ENCODE measurements at places on chromosomes 5 and 9. TPM values are rescaled to one million over a fixed set of nuclear protein-coding genes. Genes with fewer than 3 reads are reported as not detected.

DNA sequence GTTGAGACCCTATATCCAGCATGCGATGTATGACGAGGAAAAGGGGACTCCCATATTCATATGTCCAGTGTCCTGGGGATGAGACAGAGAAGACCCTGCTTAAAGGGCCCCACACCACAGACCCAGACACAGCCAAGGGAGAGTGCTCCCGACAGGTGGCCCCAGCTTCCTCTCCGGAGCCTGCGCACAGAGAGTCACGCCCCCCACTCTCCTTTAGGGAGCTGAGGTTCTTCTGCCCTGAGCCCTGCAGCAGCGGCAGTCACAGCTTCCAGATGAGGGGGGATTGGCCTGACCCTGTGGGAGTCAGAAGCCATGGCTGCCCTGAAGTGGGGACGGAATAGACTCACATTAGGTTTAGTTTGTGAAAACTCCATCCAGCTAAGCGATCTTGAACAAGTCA lies 17.1 kb downstream of the BTNL3 start:
- no peak for DNase-seq

The ELOVL7 gene
- total RNA-seq: 1.9 TPM

DNA sequence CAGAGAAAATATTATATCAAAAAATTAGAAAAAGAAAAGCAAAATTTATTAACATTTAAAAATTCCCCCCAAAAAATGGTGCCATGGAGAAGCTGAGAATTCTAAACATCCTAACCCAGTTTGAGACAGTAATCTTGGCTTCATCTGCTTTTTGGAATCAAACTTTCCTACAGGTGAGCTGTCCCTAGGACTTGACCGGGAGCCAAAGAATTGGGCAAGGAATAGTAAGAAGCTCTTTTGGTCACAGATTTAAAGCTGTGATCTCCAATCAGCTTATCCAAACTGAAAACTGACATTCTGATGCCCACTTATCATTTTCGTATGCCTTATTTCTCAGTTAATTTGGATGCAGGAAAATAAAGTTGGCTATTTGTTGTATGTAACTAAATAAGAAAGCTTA lies 457.3 kb upstream of the DMAC1 start:
- DNase-seq: no peak

The EIF4E1B gene
- total RNA-seq: 5.3 TPM

The GNA14 gene
- 1.2 TPM for total RNA-seq

DNA sequence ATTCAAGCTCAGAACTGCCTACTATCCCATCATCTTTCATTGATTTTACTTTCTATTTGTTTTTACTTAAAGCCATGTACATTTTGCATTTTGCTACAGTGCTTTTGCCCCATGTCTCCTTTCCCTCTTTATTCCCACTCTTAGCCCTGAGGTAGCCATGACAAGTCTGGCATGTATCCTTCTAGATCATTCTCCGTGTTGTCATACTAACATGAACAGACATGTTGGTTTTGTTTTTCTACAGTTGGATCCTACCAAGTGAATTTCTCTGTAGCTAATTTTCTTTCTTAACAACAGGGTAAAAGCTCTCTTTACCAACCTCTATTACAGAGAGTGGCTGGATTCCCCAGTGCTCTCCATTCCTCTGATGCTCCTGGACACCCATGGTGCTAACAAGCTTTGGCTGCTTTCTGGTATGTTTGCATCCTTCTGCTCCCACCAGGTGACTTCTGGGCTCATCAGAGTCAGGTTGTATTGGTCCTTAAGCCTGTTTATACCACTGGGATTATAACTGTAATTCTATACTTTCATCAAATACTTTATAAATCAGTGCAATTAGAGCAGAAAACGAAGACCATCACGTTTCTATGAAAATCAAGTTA lies 38.8 kb upstream of the BOD1 start:
- DNase-seq: no peak

The PCDHB5 gene
- total RNA-seq: 11.6 TPM

The SPINK5 gene
- 3.6 TPM for total RNA-seq

DNA sequence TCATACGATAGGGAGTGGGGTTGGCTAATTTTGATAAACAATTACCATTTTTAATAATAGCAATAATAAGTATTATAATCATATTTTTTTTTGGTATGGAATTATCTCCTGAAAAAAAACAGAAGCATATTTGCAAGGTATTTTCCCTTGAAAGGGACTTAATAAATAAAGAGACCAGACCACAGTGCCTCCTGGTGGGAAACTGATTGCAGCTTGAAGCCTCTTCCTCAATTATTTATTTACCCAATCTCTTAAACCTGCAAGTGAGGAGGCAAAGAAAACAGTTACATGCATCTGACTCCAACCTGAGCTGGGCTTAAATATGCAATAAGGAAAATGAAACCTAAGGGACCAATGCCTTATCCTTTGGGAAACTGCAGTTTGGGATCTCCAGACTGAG lies 388.1 kb upstream of the ACO1 start:
- DNase-seq: no peak

DNA sequence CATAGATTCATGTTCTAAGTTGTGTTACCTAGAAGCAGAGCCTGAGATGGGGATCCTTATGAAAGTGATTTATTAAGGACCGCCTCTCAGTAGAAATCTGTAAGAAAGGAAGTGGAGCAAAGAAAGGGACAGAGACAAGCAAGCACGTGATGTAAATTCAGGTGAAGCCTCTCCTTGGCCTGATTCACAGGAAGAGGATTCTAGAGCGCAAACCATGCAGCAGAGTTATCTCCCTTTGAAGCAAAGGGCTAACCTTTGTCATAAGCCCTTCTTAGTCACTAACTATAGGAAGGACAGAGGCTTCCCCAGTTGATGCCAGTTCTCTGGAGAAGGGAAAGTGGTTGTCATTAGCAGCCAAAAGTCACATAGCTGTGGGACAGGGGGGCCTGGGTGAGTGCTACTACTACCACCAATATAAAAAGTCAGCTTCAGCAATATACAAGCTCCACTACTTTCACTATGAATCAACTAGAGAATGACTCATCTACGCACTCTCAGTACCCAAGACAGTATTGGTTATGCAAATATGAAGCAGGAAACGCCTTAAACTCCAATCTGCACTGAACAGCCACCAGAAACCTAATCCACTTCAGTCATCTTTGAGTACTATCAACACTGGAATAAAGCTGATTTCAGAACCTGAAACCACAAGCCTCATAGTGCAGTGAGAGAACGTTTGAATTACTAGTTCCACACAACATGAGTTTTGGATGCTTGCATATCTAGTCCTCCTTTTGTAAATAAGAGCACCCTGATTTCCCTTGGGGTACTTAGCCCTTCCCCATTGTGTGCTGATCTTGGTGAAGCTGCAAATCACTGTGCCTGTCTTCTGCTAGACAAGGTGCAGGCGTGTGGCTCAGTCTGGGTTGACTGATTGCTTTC lies 162.7 kb downstream of the ZNF608 start:
- no peak for DNase-seq

The NME5 gene
- total RNA-seq: not detected

DNA sequence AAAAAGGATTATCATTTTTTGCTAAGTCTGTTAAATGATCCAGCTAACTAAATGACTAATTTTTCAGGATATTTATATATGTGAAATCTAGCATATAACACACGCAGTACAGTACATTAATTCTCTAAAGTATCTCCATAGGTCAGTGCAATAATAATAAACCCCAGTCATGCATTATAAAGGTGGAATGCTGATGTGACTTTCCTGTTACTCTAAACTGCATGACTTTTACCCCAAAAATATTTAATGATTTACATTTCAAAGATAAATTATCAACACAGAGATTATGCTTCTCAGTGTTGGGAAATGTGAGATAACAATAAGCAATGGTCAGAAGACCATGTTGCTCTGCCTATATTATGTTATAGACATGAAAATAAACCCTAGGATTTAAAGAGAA lies 34.1 kb upstream of the PAM start:
- no peak for DNase-seq

DNA sequence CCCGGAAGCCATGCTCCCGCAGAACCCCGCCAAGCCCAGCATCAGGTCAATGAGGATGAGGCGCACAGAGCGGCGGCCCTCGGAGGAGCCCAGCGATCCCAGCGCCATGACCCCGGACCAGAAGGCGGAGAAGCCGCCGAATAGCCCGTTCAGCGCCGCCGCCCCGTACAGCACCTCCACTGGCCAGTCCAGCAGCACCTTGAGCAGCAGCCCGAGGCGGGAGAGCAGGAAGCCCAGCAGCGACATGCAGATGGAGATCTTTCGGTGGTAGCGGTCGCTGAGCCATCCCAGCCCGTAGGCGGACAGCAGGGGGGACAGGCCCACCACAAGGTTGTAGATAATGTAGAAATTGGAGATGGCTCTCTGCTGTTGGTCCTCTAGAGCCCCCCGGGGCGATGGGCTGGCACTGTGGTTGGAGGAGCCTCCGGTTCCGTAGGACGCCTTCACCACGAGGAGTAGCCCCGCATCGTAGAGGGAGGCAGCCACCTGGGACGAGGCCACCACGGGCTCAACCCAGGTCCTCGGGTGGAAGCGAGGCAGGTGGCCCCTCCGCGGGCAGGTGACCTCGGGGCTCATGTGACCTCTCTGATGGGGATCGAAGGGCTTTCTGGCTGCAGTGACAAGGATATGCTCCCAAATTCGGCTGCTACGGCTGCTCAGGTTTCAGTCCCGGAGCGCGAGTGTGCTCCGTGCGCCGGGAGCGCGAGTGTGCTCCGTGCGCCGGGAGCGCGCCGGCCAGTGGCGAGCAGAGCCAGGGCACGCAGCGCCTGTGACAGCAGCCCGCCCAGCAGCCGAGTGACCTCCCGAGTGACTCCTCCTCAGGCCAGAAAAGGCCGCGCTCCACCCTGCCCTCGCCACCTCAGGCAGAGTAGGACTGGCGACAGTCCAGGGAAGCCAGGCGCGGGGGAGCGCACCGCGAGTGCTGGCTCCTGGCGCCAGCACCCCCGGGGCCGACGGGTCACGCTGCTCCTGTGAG lies at the start of gene SLC46A2:
Gene SLC46A2 (minus strand): TSS at position 771 of the 976 bp plus-strand sequence. CDS start 195 bp downstream, at position 576.
- DNase-seq: no peak

Measured in umbilical cord (tissue), 2 donors.